ENCODE measurements at places on chromosomes 2 and 18. TPM values are rescaled to one million over a fixed set of nuclear protein-coding genes. Genes with fewer than 3 reads are reported as not detected.

TSPYL6 gene
- not detected for total RNA-seq

PXDN gene
- total RNA-seq, result 1.1 TPM

RUFY4 gene
- total RNA-seq, result 0.53 TPM

GPBAR1 gene
- 0.67 TPM for total RNA-seq

DNA sequence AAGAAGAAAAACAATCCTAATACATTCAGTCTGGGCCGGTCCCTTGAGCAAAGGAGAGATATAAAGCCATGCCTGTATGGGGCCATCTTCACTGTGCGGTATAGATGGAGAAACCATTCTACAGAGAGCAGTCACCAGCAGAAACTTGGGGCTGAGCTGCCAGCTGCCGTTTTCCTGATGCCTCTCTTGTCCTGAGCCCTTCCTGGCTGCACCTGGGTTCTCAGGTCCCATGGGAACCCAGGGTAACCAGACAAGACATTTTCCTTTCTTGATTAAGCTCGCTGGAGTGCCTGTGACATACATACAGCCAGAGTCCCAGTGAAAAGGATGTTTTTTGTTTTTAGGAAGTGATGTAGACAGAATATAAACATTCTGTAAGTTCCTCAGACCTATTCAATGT, 5.3 kb upstream of the METTL21A start:
- H3K36me3 ChIP-seq, result no peaks in the 10 kb centered on the region
- H3K27ac ChIP-seq, result no peak overlapping the region
- H3K4me1 ChIP-seq, result peaks cover 17% of the 10 kb centered on the region
- no peak overlapping the region for H3K4me3 ChIP-seq
- DNase-seq, result no peak
- H3K27me3 ChIP-seq, result no peaks in the 10 kb centered on the region

- peaks cover 70% of the 10 kb centered on the region for H3K4me1 ChIP-seq
- H3K27ac ChIP-seq, result no peak overlapping the region
- DNase-seq, result no peak
- H3K36me3 ChIP-seq, result no peaks in the 10 kb centered on the region
These were observed 136.9 kb downstream of the HDAC4 start for GRCh38 chr2:239263669-239264491.

DNA sequence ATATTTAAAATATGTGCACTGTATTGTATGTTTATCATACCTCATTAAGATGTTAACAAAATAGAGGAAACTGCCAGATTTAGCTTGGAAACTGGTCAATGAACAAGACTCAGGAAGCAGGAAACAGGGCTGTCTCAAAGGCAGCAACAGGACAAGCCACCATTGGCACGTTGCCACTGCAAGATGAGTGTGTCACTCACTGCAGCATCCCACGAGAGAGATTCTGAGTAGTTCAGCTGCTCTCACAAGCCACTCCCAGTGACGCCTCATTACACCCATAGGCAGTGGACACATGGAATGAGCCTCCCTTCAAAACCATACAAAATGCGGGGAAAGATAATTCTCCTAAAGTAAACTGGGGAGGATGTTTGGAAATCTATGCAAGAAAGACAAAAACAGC, 181.9 kb upstream of the DLGAP1 start:
- H3K27ac ChIP-seq, result no peak overlapping the region
- H3K27me3 ChIP-seq, result no peaks in the 10 kb centered on the region
- no peaks in the 10 kb centered on the region for H3K4me1 ChIP-seq
- no peaks in the 10 kb centered on the region for H3K36me3 ChIP-seq
- DNase-seq, result no peak

GRCh38 chr2:235542733-235543127, 48.9 kb downstream of the AGAP1 start:
- no peak overlapping the region for H3K27ac ChIP-seq
- H3K36me3 ChIP-seq, result no peaks in the 10 kb centered on the region
- no peak for DNase-seq
- H3K27me3 ChIP-seq, result no peaks in the 10 kb centered on the region
- H3K4me1 ChIP-seq, result no peaks in the 10 kb centered on the region

DNA sequence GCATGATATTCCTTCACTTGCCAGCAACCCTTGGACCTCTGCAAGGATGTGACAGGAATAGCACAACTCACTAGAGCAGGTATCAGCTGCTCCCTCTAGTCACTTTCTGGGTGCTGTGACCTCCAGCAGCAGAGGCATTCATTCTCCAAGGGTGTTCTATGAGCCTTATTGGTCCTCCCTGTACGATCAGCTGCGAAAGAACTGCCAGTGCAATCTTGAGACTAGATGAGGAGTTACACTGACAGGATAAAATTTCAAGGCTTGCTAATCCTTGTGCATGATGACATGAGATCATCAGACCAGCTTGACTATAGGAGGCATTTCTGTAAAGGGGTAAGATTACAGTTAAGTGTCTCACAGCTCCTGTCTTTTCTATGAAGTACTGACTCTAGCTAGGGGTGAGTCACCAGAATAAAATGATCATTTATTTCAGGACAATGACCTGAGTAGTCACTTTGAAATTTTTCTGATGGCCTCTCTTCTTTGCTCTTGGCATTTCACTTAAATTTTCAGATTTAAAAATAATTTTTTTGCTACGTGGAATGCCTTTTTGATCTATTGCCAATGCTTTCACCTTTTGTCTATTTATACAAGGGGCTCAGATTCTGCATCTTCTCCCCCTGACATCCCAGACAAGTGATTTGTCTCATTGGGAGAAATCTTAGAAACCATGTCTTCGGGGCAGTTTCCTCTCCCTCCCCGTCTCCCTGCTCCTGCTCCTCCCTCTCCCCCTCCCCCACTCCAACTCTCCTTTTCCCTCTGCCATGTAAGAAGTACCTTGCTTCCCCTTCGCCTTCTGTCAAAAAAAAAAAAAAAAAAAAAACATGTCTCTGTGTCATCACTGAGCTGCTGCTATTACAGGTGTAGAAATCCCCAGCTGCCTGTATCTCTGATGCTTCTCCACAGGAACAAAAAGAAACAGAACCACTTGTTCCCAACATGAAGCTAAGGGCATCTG, 49.2 kb upstream of the FRZB start:
- H3K27me3 ChIP-seq, result no peaks in the 10 kb centered on the region
- H3K4me1 ChIP-seq, result no peaks in the 10 kb centered on the region
- H3K4me3 ChIP-seq, result no peak overlapping the region
- no peaks in the 10 kb centered on the region for H3K36me3 ChIP-seq
- no peak overlapping the region for H3K27ac ChIP-seq
- DNase-seq, result no peak

GRCh38 chr2:122163617-122164016, 408.2 kb downstream of the TSN start:
- H3K36me3 ChIP-seq, result no peaks in the 10 kb centered on the region
- DNase-seq, result no peak
- no peaks in the 10 kb centered on the region for H3K4me1 ChIP-seq
- H3K4me3 ChIP-seq, result no peak overlapping the region
- H3K27me3 ChIP-seq, result no peaks in the 10 kb centered on the region

- DNase-seq, result peak; percentile 12
- no peaks in the 10 kb centered on the region for H3K36me3 ChIP-seq
- H3K27ac ChIP-seq, result no peak overlapping the region
- H3K4me1 ChIP-seq, result peaks cover 11% of the 10 kb centered on the region
- peaks cover 10% of the 10 kb centered on the region for H3K27me3 ChIP-seq
These were observed 12.3 kb downstream of the CROCC2 start for GRCh38 chr2:240918258-240919091.

GRCh38 chr2:114709936-114710850, 267.8 kb downstream of the DPP10 start:
- H3K4me3 ChIP-seq, result no peak overlapping the region
- no peaks in the 10 kb centered on the region for H3K27me3 ChIP-seq
- DNase-seq, result no peak
- no peaks in the 10 kb centered on the region for H3K4me1 ChIP-seq
- H3K27ac ChIP-seq, result no peak overlapping the region
- no peaks in the 10 kb centered on the region for H3K36me3 ChIP-seq

DNA sequence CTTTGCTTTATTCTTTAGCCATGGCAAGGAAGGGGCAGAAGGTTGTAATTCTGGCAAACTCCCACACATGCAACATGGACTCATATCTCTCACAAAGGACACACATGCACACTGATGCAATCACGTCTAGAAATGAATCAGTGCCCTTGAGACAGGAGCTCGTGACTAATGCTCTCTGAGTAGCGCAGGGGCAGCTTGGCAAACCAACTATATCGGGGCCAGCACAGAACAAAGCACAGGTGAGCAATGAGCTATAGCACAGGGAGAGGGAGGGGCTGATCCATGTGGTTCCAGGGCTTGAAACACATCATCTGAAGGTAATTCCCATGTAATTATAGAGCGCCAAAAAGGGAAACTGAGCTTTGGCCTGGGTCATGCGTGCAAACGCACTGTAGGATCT, 165.2 kb upstream of the KLF7 start:
- no peaks in the 10 kb centered on the region for H3K27me3 ChIP-seq
- no peaks in the 10 kb centered on the region for H3K36me3 ChIP-seq
- peaks cover 53% of the 10 kb centered on the region for H3K4me1 ChIP-seq
- peak overlapping the region; percentile 4 for H3K4me3 ChIP-seq
- no peak for DNase-seq

GRCh38 chr2:58913082-58913726, 672.1 kb upstream of the FANCL start:
- no peak for DNase-seq
- no peaks in the 10 kb centered on the region for H3K4me1 ChIP-seq
- H3K27me3 ChIP-seq, result peaks cover under 1% of the 10 kb centered on the region
- no peaks in the 10 kb centered on the region for H3K36me3 ChIP-seq
- H3K4me3 ChIP-seq, result no peak overlapping the region

Data from activated B cell treated with CpG ODN at 0.5 μM for 24 hours (primary cell).